Stimulated activated CD4-positive, alpha-beta T cell treated with anti-CD3 and anti-CD28 coated beads, Interleukin-12 subunit alpha, Interleukin-12 subunit beta, amount 100 ng/mL, for 48 hours (primary cell): ENCODE measurements at places on chromosomes 1 and 21.

DNA sequence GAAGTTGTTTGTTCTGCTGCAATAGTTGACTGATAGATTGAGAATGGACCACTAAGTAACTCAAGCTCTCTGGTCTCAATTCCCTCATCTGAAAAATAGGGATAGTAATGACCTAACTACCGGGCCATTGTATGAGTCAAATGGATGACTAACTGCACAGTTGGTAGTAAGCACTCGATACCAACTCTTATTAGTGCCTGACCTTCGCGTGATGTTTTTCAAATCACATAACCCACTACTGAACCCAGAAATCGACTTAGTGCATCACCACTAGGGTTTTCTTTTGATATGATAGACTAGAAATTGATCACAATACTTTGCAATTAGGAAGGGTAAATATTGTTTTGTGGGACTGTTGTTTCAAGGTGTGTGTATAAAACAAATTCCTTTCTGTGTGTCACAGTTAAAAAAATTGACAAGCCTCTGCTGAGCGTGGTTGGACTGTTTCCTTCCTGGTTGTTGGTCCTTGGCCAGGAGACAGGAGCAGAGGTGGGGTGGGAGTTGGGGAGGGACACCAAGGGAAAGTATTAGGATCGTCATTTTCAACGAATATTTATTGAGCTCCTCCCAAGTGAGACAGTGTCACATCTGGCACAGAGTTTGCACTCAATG, 54.0 kb upstream of the LRP8 start:
- DNase-seq, result no peak

GRCh38 chr1:222739929-222740328, 2.9 kb downstream of the FAM177B start:
- no peak for DNase-seq

DNA sequence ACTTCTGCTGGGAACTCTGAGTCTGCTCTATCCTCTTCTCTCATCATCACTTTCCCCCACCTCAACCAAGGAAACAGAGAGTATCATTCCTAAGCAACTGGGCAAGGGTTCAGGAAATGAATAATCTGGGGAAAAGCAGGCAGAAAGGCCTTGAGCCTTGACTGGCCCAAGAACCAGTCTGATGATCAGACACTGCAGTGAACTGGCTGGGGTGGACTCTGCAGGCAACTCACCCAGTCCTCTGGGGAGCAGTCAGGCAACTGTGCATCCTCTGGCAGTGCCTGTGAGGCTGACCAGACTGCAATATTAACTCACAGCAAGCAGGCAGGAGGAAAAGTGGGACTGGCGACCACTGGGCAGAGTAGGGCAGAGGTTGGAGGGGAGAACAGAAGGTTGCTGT, 991 bp downstream of the ANKRD35 start:
- no peak for DNase-seq

- no peak for DNase-seq
Measured at GRCh38 chr21:46051379-46051770, 46.5 kb upstream of the COL6A2 start.

GRCh38 chr1:246828818-246829217, 102.9 kb downstream of the AHCTF1 start:
- DNase-seq, result no peak

DNA sequence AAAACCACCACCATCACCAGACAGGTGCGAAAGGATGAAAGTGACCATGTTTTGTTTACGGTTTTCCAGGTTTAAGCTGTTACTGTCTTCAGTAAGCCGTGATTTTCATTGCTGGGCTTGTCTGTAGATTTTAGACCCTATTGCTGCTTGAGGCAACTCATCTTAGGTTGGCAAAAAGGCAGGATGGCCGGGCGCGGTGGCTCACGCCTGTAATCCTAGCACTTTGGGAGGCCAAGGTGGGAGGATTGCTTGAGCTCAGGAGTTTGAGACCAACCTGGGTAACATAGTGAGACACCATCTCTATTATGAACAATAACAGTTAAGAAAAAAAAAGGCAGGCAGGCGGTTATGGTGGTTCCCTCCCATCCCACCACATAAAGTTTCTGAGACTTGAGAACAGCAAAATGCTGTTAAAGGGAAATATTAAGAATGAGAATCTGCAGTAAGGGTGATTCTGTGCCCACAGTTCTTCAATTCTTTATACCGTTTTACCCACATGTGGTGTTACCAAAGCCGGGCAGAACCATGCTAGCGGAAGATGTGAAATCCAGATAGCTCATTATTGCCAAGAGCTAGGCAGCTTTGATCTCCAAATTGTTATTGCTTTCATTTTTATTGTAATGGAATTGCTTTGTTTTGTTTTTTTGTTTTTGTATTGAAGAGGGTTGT, 34.5 kb upstream of the TDRD10 start:
- no peak for DNase-seq
